ENCODE measurements at places on chromosomes 7 and 10.

DNA sequence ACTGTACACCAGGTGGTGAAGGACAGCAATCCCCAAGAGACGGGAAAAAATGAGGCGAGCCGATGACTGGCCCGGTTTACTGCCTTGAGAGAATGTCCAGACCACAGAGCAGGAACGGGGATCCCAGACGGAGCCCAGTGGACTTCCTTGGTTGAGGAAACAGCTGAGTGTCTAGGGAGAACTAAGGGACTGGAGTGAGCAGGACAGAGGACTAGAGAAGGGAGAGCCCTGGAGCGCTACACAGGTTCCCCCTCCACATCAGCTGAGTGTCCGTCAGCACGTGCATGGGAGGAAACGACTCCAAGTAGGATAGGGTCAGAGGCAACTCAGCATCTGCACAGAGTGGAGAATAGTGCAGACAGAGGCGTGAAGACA lies 7.1 kb upstream of the WDR86 start:
- no peak for DNase-seq

GRCh38 chr10:119845656-119846055 lies 27.0 kb downstream of the MCMBP start:
- DNase-seq, result no peak

DNA sequence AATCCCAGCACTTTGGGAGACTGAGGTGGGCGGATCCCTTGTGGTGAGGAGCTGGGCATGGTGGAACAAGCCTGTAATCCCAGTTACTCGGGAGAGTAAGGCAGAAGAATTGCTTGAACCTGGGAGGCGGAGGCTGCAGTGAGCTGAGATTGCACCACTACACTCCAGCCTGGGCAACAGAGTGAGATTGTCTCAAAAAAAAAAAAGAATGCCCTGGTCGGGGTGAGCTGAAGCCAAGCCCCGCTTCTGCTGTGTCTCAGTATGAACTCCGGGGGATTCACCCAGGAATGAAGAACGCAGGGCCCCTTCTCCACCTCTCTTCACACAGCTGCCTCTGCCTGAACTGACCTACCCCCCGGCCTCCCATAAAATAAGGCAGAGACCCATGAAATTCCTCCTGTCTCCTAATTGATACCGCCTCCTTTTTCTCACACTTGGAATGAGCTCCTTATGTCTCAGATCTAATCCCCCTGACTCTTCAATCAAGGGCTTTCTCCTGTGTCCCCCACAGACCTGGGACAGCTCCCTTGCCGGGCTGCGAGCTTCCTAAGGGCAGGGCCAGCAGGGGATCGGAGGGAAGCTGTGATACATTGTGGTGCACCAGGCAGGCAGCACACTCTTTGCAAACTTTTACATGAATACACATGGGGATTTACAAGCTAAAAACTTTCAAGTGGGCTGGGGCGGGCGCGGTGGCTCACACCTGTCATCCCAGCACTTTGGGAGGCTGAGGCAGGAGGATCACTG lies 911 bp upstream of the ZP3 start:
- DNase-seq, result peak; percentile 5

GRCh38 chr10:18158773-18159265 lies 18.6 kb downstream of the CACNB2 start:
- DNase-seq, result peak; percentile 44

- DNase-seq, result no peak
Observed at GRCh38 chr7:152351168-152351567, 84.6 kb downstream of the KMT2C start.

- no peak for DNase-seq
Observed at GRCh38 chr7:158495786-158496185, 91.8 kb downstream of the PTPRN2 start.

GRCh38 chr7:92698237-92698841 lies 108.1 kb upstream of the FAM133B start:
- DNase-seq, result peak; percentile 96

DNA sequence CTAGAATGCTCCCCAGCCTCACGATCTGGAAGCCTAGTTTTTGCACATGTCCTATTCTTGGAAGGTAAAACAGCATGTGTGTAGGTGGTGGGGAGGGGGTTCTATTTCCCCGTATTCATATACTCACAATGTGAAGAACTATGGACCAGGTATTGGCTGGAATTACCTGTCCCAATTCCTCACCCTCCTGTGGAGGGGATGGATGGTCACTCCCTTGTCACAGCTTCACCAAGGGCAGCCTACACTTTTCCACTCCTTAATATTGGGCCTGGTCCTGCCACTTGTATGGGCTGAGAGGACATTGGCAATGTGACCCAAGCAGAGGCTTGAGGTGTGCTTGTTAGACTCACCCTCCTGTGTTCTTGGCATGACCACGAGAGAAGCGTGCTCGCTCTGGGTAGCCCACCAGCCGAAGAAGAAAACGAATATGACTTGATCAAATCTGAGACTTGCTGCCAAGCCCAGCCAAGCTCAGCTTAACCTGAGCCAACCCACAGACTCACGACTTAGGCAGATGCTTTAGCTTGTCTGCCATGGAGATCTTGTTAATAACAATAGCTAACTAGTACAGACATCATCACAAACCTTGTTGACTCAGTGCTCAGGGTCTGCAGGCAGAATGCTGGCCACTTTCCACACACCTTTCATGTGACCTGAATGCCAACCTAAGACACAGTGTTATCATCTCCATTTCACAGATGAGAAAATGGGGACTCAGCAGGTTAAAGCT lies 17.2 kb downstream of the ZNF488 start:
- no peak for DNase-seq

DNA sequence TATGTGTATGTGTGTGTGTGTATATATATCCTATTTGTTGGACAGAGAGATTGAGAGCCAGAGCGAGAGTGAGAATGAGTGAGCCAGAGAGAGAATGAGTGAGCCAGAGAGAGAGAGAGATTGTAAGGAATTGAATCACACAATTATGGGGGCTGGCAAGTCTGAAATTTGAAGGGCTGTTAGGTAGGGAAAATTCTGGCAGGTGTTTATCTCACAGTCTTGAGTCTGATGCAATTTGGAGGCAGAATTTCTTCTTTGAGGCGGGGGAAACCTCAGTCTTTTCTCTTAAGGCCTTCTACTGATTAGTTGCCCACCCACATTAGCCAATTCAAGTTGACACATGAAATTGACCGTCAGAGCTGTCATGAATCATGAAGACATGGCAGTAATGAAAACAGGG lies 41.0 kb upstream of the WASL start:
- DNase-seq, result no peak

DNA sequence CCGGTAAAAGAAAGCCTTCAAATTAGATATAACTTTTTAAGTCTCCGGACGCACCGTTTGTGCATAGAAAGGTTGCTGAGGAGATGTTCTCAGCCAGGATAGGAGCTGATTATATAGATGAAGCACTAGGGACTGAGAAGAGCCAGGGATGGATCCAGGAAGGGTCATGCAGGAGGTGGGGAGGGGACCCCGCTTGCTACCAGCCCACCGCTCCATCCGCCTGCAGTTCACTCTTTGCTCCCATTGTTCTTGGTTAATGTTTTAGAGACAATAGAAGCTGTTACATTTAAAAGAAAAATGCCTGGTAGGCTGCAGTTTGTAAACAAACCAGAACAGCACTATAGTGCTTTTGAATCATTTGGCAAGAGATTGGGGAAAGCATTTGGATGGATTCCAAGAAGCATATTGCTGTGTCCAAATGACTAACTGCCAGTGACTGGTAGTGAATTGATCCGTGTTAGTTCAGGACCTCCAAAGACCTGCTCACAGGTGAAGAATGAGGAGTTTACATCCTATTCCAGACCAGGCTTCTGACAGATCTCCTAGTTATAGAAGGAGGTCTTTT lies 175.9 kb upstream of the TAC1 start:
- no peak for DNase-seq

GRCh38 chr7:143360788-143361551 lies 1.5 kb downstream of the FAM131B start:
- no peak for DNase-seq

DNA sequence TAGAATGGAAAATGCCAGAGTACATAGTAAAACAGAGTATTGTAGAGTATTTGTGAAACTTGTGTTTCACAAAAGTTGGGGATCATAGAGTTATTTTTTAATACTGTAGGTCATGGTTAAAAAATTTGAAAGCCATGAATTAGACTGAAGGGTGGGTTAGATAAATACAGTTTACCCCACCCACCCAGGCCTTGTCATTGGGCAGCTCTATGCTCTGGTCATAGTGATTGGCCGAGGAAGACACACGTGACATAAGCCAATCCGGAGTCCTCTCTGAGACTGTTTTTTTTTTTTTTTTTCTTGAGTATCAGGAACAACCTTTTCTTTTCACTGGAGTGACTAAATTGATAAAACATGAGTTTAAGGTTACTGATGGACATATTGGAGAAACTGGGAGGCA lies 33.3 kb upstream of the ORC5 start:
- no peak for DNase-seq

GRCh38 chr10:91974960-91975359 lies 51.4 kb downstream of the BTAF1 start:
- DNase-seq, result peak; percentile 57

DNA sequence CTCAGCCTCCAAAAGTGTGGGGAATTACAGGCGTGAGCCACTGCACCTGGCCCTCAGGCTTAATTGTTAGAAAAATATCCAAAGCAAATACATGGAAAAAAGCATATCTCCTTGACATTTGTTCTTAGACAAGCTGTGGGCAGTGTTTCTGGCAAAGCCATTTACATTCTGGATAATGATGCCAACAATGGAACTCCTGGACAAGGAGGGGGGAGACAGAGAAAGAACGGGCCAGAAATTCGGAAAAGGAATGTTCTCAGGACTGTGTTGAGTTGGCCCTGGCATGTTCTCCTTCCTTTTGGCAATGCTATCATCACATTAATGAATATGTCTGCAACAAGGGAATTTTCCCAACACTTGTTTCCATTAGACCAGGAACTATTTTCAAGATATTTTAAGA lies 88.7 kb downstream of the UBE2H start:
- peak; percentile 28 for DNase-seq

GRCh38 chr7:74475243-74475986 lies 21.7 kb downstream of the GTF2IRD1 start:
- DNase-seq, result no peak

Data from astrocyte of the spinal cord (primary cell).